ENCODE measurements at places on chromosomes 2 and 18.

GRCh38 chr2:147211484-147211883, 633.3 kb upstream of the ACVR2A start:
- DNase-seq = no peak

- DNase-seq = no peak
These were observed 11.3 kb downstream of the TANC1 start for GRCh38 chr2:158979772-158980171.

DNA sequence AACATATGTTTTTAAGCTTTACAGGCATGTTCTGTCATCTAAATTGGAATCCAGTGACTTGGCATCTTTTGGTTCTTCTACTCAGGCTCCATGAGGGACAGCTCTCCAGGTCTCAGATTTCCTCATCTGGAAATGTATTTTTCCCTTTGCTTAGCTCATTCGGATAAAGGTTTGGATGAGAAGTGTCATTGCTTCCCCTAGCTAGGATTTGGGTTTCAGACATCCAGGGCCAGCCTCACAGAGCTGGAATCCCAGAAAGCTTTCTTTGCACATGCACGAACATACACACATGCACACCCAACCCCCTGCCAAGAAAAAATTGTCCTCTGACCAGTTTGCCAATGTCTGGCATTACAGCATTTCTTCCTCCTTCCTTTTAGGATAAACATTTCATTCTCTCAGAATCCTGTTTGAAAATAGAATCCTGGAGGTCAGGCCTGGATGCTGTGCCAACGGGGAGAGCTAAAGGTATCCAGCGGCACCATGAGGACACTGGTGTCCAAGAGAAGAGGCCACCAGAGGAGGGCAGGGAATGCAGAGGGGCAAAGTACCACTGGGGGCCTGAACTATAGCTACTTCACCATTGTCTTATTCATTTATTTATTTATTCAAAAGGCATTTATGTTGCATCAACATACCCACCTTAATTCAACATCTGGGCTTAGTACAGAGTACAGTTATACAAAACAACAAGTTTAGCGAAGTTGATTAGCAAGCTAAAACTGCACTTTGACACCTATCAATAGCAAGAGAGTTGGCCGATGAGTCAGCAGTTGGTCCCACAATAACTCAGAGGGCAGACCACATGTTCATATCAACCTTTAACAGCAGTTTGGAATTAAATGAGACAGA, 97.9 kb upstream of the ATL2 start:
- DNase-seq = no peak

- no peak for DNase-seq
These were observed 47.7 kb upstream of the NR4A2 start for GRCh38 chr2:156380117-156380645.

DNA sequence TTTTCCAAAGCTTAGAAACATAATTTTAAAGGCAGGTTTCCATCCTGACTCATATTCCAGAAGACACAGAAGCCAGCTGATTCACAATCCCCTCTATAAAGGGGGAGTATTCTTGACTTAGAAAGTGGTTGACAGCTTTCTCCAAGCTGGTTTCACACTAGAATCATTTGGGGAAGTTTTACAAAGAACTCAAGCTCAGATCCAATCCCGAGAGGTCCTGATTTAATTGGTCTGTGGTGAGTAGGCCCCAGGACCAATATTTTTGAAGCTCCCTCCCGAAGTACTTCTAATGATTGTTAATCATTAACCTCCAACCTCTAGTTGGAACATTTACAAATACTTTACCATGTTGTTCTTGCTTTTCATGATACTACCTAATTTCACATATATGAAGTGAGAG, 184.1 kb downstream of the DLGAP1 start:
- no peak for DNase-seq

GRCh38 chr18:8260827-8261226, 348.4 kb upstream of the RAB12 start:
- no peak for DNase-seq

DNA sequence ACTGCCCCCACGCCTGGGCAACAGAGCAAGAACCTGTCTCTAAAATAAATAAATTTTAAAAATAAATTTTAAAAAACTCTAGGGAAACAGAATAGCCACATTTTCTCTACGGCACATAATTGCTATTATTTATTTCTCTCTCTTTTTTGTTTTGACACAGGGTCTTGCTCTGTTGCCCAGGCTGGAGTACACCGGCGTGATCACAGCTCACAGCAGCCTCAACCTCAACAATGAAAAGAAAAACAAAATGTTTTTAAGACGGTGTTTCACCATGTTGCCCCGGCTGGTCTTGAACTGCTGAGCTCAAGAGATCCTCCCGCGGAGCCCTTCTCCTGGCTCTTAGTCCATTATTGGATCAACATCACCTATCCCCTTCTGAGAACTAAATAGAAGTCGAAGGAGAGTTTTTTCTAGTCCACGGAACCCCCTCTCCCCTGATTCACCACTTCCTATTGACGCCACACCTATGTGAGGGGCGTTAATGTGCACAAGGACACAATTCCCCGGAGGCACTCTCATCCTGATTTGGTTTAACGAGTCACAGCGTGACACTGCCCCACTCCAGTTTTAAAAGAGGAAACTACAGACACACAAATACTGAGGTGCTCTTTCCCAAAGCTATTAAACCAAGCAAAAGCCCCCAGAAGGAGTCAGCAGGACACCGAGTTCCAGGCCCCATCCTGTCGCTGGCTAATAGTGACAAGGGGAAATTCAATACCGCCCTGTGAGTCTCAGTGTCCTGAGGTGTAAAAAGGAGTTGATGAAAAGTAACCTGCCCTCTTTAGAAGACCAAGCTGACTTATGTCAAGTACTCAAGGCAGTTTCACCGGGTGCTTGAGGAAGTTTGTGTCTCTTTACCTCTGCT, 1.1 kb downstream of the NPC1 start:
- DNase-seq = no peak

DNA sequence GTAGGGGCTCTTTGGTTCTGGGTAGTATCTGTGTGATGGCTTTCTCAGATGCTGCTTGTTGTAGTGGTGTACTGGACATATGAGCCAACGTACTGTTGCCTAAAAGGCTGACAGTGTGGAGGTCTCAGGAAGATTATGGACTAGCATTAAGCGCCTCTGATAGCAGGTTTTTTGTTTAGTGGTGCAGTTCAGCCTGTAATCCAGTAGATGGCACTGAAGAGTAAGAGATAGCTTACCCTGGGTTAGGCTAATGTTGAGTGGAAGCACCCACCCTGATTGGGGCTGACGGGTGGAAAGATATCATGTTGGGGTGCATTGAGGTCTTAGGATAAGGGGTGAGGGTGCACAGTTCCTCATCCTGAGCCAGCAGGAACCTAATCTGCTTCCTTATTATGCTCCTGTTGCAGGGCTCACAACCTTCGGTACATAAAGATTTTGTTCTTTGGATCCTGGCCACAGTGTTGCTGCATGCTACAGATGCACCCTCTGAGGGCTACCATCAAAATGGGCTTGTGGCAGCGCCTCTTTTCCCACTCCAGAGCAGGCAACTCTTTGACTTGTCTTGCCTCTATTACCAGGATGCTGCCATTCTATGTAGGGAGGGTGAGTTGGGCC, 79.6 kb downstream of the MSTN start:
- no peak for DNase-seq

DNA sequence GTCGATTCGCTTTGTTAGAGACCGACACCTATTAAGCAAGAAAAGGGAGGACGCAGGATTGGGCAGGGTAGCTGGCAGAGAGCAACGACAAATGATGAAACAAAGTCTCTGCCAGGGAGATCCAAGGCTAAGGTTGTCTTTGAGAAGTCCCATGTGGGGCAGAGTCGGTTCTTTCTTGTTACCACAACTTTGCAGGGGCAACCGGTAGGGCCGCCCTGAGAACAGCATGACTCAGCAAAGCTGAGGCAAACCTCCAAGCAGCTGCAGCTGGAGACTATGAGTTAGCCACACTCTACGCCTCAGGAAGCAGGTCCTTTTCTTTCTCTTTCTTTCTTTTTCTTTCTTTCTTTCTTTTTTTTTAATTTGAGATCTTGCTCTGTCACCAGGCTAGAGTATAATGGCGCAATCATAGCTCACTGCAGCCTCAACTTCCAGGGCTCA, 452.3 kb upstream of the ID2 start:
- DNase-seq = no peak

- DNase-seq = no peak
These were observed 128.6 kb downstream of the BIRC6 start for GRCh38 chr2:32485399-32485798.

DNA sequence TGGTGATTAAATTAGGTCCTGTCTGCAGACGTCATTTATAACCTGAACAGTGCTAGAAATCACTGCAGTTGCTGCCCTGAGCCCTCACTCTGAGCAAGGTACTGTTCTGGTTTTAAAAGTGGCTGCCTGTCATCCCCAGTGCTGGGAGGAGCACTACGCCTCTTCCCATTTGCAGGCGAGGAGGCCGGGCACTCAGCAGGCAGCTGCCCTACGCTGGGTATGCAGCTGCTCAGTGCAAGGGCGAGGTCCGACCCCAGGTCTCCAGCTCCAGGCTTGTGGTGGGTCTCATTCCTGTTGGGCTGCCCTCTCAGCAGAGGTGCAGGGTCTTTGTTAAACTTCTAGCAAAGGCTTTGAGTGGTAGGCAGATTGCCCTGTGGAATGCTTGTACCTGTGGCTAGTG, 15.7 kb downstream of the CNDP2 start:
- no peak for DNase-seq

DNA sequence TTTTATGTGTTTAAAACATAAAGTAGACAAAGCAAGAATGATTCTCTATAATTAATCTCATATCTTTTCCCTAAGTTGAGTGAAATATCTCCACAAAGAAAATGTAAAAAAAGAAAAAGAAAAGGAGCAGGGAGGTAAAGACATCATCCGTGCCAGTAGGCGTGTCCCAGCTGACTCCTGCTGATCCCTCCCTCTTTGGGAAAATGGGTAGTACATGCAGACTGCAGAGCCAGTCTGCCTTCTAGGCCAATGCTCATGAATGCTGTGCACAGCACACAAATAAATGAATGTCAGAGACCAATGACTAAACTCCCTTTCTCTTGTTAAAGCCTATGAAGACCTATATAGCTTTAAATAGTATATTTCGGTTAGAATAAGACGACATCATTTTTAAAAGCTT, 64.7 kb downstream of the RAPH1 start:
- DNase-seq = no peak

- no peak for DNase-seq
These were observed 268.6 kb downstream of the EIPR1 start for GRCh38 chr2:3108710-3109702.

GRCh38 chr2:186052930-186053329, 314.3 kb downstream of the FSIP2 start:
- DNase-seq = no peak

DNA sequence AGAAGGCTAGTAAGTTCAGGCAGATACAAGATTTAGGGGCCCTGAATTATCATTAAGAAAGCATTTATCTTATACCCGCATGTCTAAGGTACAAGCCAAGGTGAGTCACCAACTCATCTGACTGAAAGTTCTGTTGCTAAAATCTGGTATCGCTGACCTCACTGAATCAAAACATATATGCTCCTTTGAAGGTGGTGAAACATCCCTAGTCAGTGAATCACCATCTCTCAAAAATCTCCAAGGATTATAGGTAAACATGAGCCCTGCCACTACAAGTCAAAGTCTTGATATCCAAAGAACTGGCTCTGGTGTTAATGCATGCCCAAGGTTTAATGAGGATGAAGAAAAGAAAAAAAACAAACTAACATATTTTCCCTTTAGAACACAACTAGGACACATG, 43.5 kb downstream of the IRS1 start:
- DNase-seq = no peak

- DNase-seq = no peak
These were observed 79.4 kb upstream of the SNTG2 start for GRCh38 chr2:871175-871727.

- no peak for DNase-seq
These were observed 139.8 kb upstream of the NCK2 start for GRCh38 chr2:105604938-105605337.

GRCh38 chr18:61948846-61949438, 56.1 kb upstream of the RNF152 start:
- no peak for DNase-seq

DNA sequence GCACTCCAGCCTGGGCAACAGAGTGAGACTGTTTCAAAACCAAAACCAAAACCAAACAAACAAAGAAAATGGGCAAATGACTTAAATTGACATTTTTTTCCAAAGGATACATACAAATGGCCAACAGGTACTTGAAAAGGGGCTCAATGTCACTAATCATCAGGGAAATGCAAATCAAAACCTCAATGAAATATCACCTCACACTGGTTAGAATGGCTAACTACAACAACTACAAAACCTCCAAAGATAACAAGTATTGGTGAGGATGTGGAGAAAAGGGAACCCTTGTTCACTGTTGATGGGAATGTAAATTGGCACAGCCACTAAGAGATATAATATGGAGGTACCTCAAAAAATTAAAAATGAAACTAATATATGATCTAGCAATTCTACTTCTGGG, 213.2 kb upstream of the HS6ST1 start:
- DNase-seq = no peak

GRCh38 chr2:230668184-230668938, 44.3 kb upstream of the CAB39 start:
- no peak for DNase-seq

DNA sequence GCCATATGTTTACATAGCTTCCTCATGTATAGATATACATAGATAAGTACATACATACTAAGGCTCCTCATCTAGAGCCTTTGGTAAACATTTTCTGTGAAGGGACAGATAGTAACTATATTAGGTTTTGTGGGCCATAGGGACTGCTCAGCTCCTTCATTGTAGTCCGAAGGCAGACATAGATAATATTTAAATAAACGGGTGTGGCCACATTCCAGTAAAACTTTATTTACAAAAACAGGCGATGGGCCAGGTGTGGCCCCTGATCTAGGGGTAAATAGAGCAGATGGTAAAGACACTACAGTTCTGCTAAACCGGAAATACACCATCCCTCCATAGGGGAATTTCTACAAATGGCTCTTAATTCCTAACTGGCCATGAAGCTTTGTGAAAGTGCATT, 7.3 kb downstream of the COQ10B start:
- no peak for DNase-seq

GRCh38 chr2:31297751-31298150, 63.8 kb downstream of the EHD3 start:
- DNase-seq = no peak

DNA sequence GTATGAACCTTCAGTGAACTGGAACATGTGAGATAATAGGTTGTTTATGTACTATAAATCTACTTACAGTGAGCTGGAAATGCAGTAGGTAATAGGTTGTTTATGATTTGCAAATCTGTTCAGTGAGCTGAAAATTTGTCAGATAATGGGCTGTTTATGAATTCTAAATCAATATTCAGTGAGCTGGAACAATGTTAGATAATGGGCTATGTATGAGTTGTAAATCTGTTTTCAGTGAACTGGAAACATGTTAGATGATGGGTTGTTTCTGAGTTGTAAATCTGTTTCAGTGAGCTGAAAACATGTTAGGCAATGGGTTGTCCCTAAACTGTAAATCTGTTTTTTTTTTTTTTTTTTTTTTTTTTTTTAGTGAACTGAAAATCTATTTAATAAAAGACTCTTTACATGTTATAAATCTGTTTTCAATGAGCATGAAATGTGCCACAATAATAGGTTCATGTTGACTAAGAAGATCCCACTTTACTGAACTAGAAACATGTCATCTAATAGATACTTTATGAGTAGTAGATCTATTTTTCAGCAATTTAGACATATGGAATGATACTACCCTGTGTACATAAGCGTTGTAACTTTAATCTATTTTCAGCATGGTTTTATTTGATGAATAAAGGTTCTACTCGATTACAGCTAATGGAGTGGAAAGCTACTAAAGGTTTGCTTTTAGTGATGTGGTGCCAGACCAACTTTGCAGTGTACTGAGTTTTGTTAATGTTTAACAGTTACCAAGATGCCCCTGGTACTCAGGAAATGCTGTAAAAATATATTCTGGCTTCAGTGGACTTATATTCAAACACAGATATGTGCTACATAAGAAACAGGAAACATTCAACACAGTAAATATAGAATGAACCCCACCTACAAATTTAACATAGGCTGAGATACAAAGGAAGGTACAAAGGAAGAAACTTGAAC, 1471.8 kb downstream of the LRP1B start:
- DNase-seq = no peak
